ENCODE measurements at places on chromosomes 11 and 22.

- no peak for DNase-seq
These were observed 286.8 kb upstream of the ANO3 start for GRCh38 chr11:26045082-26045481.

DNA sequence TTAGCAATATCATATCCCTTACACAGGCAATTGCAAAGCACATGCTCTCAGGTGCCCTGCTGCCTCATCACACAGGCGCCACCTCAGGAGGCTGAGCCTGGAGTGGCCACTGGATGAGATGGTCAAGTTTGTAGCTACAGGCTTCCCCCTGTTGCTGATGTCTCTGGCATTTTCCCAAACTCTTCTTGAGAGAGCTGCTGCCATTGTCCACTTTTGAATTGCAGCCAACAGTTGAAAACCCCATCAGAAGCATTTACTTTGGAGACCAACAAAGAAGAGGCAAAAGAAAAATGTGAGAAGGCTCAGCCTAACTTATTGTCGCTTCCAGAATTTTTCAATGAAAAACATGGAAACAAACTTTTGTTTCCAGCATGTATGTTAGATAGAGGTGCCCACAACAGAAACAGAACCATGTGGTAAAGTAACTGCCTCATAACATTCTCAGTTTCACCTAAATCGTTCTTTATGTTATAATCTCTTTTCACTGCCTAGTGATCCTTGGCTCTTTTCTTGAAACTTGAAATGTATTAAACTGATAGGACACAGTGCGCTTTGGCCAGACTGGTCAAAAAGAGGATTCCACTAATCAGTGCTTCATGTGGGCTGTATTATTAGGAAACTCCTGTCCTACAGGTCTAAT is 47.6 kb upstream of the OR8B8 start:
- DNase-seq = no peak

- DNase-seq = no peak
These were observed 1.2 kb downstream of the BIRC3 start for GRCh38 chr11:102318469-102318868.

- no peak for DNase-seq
These were observed 562 bp downstream of the ZBED4 start for GRCh38 chr22:49853981-49854831.

- DNase-seq = no peak
These were observed 47.8 kb downstream of the BTBD10 start for GRCh38 chr11:13415201-13415600.

GRCh38 chr11:133946541-133947318 is 10.0 kb downstream of the IGSF9B start:
- DNase-seq = no peak

DNA sequence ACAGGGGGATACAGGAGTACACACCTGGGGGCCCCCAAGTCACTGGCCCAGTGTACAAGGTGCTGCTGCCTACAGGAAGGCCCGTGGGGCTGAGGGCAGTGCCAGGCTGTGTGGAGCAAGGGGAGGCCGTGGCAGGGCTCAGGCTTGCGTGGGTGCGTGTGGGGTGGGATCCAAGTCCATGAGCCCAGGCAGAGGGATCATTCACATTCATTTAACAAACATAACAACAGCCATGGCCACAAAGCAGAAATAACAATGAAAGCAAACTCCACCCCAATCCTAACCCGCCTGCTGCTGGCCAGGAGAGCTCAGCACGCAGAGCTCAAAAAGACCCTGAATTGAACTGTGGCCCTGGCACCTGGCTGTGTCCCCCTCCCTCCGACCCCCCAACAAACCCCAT is 17.0 kb upstream of the SCGB1A1 start:
- DNase-seq = no peak

- no peak for DNase-seq
These were observed 16.8 kb upstream of the NUP160 start for GRCh38 chr11:47864901-47865300.

- DNase-seq = no peak
These were observed 2.1 kb downstream of the LGALS12 start for GRCh38 chr11:63508009-63508408.
